ENCODE measurements at places on chromosomes 2 and 18. TPM values are rescaled to one million over a fixed set of nuclear protein-coding genes. Genes with fewer than 3 reads are reported as not detected.

Gene AKAIN1
- not detected for total RNA-seq

Gene CNGA3
- 0.29 TPM for total RNA-seq

- DNase-seq = peak; percentile 80
Measured at GRCh38 chr2:127048969-127049897, 57.7 kb downstream of the BIN1 start.

- peak; percentile 81 for DNase-seq
Measured at GRCh38 chr2:120318626-120319025, 27.3 kb upstream of the INHBB start.

Gene ERICH2
- not detected for total RNA-seq

DNA sequence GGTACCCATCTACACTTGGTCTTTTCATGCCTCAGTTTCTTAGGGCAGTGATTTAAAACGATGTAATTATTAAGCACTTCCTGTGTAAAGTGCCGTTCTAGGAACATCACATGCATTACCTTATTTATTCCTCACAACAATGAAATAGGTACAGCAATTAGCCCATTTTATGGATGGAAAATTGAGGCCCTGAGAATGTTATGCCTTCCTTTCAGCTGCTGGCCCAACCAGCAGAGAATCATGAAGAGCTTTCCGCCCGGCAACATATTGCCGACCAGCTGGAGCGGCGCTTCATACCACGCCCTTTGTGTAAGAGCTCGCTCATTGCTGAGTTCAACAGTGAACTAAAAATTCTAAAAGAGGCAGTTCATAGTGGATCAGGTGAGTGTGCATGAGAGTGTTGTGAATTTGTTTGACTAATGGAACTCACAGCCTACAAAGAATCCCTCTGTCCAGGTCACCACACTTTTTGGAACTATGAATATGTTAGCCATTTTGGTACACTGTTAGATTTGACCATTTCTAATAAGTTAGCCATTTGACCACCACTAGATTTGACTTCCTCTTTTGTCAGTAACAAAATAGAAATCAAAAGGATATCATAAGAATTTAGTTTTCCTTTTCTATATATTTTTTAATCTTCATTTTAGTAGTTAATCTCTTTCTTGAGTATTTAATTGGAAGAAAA lies 25.6 kb upstream of the RPE start:
- DNase-seq = no peak

Gene CHRNG
- not detected for total RNA-seq

DNA sequence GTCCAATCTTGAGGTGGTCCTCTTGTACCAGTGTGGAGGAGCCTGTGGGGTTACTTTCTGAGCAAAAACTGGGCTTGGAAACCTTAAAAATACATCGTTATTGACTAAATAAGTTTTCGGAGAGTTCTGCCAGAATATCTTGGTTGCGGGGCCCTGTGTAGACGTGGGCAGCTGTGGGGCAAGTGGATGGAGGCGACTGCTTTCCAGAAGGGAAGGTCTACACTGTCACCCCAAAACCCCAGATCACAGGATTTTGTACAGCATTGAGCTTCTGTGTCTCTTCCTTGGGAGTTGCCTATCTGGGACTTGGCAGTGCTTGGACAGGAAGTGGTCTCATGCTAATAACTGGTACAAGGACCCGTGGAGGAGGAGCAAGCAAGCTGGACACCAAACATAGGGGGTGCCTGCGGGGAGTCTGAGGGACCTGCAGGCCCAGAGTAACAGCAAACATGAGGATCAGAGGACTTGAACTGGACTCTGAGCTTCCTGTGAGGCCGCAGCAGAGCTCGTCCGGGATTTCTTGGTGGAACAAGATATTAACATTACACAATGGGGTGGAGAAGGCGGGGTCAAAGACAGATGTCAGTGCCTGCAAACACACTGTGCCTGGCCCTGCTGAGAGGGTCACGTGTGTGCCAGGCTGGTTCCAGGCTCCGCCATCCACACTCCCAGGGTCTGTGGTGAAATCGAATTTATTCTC lies 48.0 kb upstream of the CTLA4 start:
- no peak for DNase-seq

DNA sequence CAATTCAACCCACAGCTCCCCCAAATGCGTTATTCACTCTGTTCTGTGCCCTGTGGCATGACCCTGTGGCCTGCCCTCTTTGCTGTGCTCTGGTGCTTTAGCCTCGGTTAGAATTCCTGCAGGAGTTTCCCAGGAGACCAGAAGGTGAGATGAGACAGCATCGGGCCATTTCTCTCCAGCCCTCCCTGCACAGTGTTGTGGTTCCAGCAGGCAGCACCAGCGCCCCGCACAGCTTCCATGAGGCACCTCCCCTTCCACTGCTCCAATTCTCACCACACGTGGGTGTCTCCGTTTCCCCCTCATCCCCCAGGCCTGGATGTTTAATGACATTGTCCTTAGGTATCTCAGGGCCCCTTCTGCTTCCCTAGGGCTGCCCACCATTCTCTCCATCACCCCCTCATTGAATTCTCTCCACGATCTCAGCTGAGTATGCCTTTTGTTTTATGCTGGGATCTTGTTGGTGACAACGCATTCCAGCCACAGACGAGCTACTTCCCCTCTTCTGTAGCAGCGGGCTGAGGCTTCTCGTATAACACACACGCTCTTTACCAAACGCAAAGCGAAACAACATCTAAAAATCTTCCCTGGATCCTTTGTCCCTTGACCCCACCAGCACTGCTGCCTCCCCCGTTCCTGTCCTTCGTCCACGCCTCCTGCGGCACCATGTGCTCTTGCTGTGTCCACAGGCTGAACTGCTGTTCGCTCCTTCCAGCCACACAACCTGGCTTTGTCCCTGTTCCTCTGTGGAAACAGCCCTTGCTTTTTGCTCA lies 35.1 kb downstream of the ACKR3 start:
- DNase-seq = no peak

DNA sequence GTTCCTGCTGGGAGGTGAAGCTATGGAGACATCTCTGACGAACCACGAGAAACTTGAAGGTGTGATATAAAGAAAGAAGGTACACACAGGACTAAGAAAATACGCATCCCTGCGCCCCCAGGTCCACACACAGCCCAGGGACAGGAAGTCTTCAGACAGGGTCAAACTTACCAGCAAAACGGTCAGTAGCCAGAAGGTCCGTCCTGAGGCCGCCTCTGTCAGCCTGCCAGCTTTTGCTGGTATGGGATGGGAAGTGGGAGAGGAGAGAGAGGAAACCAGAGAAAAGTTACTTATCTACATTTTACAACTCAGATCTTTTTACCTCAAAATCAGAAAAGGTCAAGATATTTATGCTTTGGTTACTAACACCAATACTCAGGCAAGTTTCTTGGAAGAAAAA lies 47.2 kb downstream of the HDLBP start:
- no peak for DNase-seq

DNA sequence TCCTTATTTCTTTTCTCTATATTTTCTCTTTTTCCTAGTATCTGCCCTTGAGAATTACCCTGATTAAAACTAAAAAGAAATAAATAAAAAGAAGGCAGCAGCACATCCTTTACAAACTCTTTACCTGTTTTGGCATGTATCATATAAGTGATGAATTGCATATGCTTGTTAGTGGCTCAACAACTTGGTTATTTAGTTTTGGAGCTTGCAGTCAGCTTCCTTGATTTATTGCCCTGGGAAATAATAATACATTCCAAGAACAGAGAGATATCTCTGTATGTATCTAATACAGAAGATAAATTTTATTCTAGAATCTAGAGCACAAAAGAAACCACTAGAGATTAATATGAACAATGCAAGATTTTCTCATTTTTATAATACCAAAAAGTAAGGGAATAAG lies 139.8 kb upstream of the ZC3H15 start:
- no peak for DNase-seq

DNA sequence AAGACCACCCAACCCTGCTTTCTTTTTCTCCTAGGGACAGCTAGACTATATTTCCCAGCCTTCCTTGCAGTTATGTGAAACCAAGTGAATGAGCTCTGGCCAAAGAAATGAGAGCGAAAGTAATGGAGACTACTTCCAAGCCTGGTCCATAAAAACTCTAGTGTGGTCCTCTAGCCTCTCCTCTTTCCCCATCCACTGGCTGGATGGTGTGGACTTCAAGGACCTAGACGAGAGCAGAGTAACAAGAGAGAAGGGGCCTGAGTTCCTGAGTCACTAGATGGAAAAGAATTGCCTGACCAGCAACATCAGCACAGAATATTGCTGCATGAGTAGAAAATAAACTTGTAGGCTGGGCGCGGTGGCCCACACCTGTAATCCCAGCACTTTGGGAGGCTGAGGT lies 2.9 kb upstream of the TMSB10 start:
- DNase-seq = no peak

Gene TTC32
- 14.8 TPM for total RNA-seq

DNA sequence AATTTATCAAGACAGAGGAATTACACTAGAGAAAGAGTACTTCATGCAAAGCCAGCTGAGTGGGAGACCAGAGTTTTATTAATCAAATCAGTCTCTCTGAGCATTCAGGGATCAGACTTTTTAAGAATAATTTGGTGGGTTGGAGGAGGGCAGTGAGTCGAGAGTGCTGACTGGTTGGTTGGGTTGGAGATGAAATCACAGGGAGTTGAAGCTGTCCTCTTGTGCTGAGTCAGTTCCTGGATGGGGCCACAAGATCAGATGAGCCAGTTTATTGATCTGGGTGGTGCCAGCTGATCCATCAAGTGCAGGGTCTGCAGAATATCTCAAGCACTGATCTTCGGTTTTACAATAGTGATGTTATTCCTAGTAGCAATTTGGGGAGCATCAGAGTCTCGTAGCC lies 21.4 kb upstream of the PDCL3 start:
- DNase-seq = no peak

DNA sequence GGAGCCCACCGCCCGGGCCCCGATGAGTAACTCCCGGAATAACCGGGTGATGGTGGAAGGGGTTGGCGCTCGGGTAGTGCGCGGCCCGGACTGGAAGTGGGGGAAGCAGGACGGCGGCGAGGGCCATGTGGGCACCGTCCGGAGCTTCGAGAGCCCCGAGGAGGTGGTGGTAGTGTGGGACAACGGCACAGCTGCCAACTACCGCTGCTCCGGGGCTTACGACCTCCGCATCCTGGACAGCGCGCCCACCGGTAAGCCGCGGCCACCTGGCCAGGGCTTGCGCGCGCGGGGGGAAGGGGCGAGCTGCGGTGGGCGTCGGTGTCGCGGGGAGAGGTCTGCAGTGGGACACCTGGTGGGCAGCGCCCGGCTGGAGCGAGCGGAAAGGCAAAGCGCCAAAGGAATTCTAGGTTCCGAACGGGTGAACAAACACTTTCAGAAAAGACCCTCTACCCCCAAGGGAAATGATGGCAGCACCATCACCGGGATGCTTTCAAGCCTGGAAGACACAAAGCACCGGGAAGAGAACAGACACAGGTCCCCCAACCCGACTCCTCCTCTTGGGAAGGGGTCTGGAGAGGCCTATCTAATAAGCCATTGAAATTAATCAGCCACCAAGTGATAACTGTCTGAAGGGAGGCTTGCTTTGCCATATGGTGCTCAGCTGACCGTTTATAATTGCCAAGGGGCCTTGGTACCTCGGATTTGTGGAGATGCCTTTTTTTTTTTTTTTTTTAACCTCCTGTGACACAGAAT lies 1.1 kb downstream of the MIB1 start:
- DNase-seq = no peak

DNA sequence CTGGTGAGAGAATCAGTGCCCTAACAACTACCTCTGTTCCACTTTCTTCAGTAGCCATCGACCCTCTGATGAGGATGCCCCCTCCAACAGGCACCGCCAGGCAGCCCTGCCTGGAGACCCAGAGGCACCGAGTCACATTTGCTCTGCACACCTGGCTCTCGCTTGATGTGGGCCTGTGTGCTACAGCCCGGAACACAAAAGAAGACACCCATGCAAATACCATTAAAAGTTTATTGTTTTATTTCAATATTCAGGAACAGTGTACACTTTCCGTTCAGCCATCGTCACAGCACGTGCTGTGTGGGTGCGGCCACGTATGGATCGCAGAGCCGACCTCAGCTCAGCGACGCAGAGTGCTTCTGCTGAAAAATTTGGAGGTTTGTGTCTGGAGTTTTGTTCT lies 154.0 kb downstream of the MBP start:
- no peak for DNase-seq

Gene FBXO36
- total RNA-seq = 7.7 TPM

- DNase-seq = no peak
Measured at GRCh38 chr18:55001394-55002024, 42.2 kb upstream of the CCDC68 start.

Gene LCT
- under 0.01 TPM for total RNA-seq

Gene MRO
- total RNA-seq = 1.8 TPM

- no peak for DNase-seq
Measured at GRCh38 chr2:17223211-17223610, 295.0 kb downstream of the RAD51AP2 start.

DNA sequence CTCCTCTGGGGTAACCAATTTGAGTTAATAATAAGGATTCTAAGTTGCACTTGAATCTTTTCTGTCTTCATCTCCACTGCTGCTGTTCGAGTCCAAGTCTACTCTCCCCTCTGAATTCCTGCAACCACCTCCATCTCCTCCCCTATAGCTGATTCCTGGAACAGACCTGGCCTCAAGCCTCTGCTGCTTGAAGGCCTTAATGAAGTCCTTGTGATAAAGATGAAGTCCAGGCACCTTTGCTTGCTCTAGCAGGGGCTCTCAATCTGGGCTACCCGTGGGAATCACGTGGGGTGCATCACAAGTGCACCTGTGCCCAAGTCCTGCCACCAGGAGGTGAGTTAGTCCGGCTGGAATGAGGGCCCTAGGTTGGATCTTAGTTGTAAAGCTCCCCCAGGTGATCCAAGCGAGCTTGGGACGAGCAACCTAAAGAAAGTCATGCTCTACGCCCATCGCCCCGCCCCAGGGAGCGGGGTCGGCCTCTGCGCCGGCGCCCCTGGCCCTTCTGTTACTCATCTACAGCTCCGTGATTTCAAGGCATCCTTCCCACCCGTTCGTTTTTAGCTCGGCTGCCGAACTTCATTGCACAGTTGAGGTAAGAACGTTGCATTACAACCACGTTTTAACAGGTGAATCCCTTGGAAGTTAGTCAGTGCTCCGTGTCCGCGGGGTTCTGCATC lies 905 bp upstream of the IAH1 start:
- DNase-seq = peak; percentile 80

DNA sequence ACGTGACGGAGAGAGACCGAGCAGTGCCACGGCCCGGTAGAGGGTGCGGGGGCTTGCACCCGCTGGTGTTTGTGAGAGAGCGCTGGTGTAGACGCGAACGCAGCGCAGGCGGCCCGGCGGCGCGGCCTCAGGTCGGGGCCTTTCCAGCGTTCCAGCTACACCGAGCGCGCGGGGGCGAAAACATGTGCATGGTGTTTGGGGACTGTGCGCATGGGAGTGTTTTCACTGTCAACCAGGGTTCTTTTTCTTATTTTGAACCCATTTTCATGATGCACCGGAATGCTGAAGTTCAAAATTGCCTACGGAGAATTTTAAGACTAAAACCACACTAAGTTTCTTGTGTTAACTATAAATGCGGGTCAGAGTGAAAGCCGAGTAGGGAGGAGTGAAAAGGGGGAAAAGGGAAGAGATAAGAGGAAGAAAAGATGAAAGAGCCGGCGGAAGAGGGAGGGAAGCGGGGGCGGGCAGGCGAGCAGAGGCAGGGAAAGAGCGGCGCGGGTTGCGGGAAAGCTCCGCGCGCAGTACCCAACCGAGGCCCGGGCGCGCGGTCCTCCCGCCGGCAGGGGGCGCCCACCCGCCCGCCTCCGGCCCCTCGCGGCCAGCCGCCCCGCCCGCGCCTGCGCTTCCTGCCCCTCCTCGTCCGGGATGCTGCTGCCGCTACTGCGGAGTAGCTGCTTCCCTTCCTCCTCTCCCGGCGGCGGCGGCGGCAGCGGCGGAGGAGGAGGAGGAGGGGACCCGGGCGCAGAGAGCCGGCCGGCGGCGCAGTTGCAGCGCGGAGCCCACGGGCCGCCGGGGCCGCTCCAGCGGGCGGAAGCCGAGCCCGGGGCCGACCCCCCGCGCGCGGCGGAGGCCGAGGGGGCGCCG lies at the start of gene RAB12:
Gene RAB12 (plus strand): TSS at position 643 of the 864 bp plus-strand sequence. CDS start 3 bp downstream, at position 646.
- DNase-seq = peak; percentile 99
